ENCODE measurements at places on chromosomes 7 and 10.

DNA sequence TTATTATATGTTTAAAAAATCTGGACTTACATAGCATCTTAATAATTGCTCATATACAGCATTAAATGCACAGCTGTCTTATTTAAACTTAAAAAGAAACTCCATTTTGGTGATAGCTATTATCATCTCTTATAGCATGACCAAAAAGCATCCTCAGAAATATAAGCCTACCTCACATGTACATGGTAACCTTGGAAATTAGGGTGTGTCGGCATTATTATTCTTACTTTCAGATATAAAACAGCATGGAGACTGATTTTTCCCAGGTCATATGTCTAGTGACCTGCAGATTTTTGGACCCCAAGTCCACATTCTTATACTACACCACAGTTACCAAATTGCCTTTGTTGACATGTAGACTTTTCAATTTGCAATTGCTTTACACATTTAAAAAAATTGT lies 29.1 kb upstream of the ITGB1 start:
- DNase-seq = no peak

DNA sequence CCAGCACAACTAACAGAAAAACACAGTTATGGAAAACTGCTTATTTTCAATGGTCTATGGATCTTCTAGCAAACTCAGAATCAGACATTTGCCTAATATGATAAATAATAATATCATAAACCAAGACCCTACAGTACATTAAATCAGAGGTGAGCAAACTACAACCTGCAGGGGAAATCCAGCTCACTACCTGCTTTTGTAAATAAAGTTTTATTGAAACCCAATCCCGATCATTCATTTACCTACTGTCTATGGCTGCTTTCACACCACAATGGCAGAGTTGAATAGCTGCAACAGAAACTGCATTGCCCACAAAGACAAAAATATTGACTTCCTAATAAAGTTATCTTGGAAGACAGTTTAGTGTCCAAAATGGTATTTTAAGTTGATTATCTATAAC lies 108.5 kb downstream of the ELAPOR2 start:
- no peak for DNase-seq

- no peak for DNase-seq
Observed at GRCh38 chr7:106287786-106288185, 3.0 kb upstream of the NAMPT start.

DNA sequence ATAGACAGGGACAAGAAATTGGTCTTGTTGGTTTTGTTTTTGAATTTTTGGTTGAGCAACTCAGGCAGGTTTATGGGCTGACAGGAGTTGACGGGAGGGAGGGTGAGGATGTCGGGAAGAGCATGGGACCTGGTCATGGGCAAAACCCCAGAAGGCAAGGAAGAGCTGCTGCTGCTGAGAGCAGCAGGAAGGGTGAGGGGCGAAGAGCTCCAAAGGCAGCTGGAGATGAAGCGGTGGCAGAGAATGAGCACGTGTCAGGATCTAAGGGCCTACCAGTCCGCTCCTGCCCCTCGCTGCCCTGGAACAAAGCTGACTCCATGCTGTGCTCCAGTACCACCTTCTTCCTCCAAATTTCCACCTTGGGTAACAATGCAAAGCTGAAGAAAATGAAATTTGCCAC lies 84.3 kb downstream of the ARHGAP22 start:
- no peak for DNase-seq

GRCh38 chr10:85175635-85176034 lies 847.2 kb downstream of the CCSER2 start:
- no peak for DNase-seq

DNA sequence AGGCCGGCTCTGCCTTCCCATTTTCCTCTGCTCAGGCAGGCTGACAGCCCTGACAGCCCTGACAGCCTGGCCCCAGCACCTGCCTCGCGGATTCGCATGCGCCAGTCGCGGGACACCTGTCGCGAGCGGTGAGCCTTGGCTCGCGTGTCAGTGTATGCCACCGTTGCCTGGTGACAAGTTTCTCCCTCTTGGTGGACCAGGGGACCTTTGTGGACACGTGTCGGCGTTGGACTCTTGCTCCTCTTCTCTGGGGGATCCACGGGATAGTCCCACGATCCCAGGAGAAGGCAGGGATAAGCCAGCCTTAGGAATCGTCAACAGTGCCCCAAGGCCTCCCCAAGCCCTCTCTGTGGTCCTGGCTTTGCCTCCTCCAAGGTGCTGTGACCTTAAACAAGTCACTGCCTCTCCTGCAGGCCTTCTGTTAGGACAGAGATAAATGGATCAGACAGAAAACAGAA lies 18.1 kb upstream of the ZNF273 start:
- no peak for DNase-seq

GRCh38 chr10:32955299-32955772 lies 2.7 kb downstream of the ITGB1 start:
- DNase-seq = no peak

DNA sequence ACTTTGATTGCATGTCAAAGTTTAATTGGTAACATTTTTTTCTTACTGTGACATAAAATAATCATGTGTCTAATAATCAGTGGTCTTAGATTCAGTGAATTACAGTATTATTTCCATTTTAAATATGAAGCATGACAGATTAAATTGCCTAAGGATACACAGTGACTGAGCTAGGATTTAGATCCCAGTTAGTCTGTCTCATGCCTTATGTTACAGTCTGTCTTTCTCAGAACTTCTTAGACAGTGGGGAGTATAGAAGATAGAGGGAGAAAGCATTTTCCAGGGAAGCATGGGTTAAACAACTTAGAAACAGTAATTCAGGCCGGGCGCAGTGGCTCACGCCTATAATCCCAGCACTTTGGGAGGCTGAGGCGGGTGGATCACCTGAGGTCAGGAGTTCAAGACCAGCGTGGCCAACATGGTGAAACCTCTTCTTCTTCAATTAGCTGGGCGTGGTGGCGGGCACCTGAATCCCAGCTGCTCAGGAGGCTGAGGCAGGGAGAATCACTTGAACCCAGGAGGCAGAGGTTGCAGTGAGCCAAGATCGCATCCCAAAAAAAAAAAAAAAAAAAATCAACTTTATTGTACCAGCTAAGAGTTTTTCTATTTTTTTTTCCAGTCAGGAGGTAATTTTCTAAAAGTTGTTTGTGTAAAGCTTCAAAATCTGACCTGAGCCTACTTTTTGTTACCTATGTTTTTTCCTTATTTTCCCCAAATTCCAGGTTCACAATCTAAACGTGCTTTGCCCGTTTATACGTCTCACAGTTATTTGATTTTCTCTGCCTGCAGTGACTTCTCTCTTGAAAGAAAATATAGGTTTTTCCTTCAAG lies 3.3 kb downstream of the CASD1 start:
- DNase-seq = no peak

Measured in SK-N-MC (cell line).